ENCODE measurements at places on chromosomes 13 and 19.

- ATAC-seq: no peak
These were observed 6.2 kb downstream of the MFSD12 start for GRCh38 chr19:3550947-3551791.

- no peak for ATAC-seq
These were observed 8.0 kb downstream of the FRY start for GRCh38 chr13:32039528-32039927.

DNA sequence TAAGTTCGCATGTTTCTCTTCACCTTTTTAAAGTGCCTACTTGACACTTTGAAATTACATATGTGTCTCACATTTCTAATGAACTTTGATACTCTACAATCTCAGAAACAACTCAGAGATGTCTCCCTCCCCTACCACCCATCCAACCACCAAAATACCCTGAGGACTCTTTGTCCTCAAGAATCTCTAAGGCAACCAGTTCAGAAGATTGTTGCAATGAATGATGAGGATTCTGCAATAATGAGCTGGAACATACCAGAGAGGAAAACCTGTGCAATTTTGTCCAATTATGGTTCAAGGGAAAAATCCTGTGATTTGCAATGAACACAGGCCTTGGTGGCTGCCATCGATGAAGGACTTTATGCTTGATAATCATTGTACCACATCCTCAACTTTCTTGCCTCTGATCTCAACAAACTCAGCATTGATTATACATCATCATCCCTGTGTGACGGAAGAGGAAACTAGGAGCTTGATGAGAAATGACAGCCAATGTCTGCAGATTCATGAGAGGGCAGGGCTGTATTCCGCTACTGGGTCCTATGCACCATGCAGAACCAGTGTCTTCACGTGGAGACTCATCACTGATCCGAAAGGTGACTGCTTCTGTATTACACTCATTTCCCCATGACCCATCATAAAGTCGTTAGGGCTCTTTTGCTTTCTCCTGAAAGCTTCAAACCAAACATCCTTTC lies 1.1 kb downstream of the FPR1 start:
- no peak for ATAC-seq

- ATAC-seq: no peak
These were observed 562.8 kb downstream of the SLITRK6 start for GRCh38 chr13:85236413-85236812.

- no peak for ATAC-seq
These were observed 29.8 kb downstream of the KL start for GRCh38 chr13:33045851-33046592.

GRCh38 chr13:18949489-18949761 lies 232.2 kb downstream of the TUBA3C start:
- no peak for ATAC-seq

Measured in stimulated activated memory B cell treated with anti-CD40 and anti-IgM and Interleukin-4, amounts not matched to agents 10 μg/mL and 1 μg/mL and 100 μg/mL, for 72 hours (primary cell).